ENCODE measurements at places on chromosomes 12 and 14.

- no peak for DNase-seq
Observed at GRCh38 chr12:127625176-127625771, 641.7 kb upstream of the TMEM132C start.

- DNase-seq: no peak
Observed at GRCh38 chr14:94582851-94583250, 1.6 kb downstream of the SERPINA5 start.

- DNase-seq: no peak
Observed at GRCh38 chr12:106064721-106065021, 74.1 kb downstream of the NUAK1 start.

GRCh38 chr12:54341378-54342300 is 16.7 kb downstream of the COPZ1 start:
- no peak for DNase-seq

DNA sequence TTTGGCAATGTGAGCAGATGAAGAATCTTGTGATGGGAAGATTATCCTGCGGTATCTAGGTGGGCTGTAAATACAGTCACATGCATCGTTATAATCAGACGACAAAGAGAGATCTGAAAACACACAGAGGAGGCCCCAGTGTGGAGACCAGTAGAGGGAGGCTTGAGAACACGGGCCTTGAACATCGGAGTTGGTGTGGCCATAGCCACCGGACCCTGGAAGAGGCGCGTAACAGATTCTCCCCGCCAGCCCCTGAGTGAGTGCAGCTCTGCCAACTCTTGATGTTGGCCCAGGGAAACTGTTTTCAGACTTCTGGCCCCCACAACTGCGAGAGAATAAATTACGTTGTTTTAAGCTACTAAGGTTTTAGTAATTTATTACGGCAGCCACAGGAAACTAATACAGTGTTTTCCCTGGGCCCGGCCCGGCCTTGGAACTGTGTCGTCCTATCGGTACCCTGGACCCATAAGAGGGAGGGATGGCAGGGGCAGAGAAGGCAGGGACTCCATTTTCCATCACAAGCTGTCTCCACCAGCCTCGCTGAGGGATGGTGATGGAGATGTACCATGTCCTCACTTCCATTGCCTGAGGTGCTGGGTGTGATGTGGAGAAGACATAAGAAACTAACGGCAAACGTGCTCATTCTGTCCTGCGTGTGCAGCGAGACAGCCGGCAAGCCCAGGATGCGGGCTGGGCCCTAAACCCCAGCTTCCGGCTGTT is 91.6 kb downstream of the NTF3 start:
- DNase-seq: no peak

DNA sequence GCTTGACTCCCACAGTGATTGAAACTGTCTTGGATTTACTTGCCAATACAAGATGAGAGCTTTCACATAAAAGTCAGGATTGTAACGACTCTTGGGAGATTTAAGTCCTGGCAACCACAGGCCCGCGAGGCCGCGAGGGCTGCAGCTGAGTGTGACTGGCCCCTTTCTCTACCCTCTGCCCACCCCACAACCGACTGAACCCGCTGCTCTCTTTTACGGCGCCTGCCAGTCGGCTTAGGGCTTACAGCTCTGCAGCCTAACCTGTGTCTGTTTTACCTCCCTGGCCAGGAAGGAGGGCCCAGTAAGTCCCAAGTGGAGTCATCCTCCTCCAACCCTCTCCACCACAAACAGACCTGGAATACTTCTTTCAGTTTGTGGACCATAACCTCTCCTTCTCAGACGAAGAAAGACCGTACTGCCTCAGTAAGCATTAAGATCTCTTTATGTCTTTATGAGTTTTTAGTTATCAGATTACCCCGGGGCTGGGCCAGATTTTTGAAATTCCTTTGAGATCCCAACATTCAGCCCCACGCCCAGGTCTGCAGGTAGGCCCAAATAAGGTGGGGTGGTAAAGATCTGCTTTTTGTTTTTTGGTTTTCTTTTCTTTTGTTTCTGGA is 12.6 kb upstream of the TIGAR start:
- DNase-seq: no peak

- DNase-seq: no peak
Observed at GRCh38 chr14:53670701-53671100, 285.9 kb downstream of the BMP4 start.

GRCh38 chr12:122422730-122423257 is 325 bp upstream of the CLIP1 start:
- no peak for DNase-seq

Measured in T-cell (primary cell).